ENCODE measurements at places on chromosomes 4 and X.
A peak's percentile ranks its signal among the peaks of the same experiment; 100 is the strongest.

GRCh38 chrX:24332878-24333277 is 19.0 kb upstream of the SUPT20HL2 start:
- no peak for DNase-seq

DNA sequence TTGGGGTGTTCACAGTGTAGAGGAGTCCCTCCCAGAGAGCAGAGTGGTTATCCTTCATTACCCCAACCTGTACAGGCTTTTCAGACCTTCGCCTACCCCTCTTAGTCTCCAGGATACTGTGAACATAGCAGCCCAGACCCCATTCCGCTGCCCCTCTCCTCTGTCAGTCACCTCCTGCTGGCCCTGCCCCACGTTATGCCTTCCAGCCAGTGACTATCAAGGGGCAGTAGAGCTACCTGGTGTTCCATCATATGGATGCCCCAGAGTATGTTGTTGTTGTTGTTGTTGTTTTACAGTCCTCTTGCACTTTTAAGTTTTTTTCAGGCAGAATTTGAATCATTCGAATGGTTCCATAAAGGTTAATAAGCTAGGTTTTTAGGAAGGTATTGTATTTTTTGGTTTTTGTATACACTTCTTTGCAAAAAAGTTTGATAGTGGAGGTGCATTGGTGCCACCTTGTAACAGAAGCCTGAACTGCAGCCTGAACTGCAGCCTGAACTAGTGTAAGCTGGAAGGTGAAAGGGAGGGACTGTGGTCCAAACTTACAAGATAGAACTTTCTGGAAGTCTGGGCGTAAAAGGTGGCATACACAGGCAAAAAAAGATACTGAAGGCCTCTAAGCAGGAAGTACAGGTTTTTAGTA is 101.4 kb upstream of the RAB40AL start:
- no peak for DNase-seq

GRCh38 chr4:81745050-81745449 is 273.3 kb upstream of the RASGEF1B start:
- DNase-seq = no peak

GRCh38 chr4:182842104-182842600 is 75.0 kb downstream of the DCTD start:
- no peak for DNase-seq

DNA sequence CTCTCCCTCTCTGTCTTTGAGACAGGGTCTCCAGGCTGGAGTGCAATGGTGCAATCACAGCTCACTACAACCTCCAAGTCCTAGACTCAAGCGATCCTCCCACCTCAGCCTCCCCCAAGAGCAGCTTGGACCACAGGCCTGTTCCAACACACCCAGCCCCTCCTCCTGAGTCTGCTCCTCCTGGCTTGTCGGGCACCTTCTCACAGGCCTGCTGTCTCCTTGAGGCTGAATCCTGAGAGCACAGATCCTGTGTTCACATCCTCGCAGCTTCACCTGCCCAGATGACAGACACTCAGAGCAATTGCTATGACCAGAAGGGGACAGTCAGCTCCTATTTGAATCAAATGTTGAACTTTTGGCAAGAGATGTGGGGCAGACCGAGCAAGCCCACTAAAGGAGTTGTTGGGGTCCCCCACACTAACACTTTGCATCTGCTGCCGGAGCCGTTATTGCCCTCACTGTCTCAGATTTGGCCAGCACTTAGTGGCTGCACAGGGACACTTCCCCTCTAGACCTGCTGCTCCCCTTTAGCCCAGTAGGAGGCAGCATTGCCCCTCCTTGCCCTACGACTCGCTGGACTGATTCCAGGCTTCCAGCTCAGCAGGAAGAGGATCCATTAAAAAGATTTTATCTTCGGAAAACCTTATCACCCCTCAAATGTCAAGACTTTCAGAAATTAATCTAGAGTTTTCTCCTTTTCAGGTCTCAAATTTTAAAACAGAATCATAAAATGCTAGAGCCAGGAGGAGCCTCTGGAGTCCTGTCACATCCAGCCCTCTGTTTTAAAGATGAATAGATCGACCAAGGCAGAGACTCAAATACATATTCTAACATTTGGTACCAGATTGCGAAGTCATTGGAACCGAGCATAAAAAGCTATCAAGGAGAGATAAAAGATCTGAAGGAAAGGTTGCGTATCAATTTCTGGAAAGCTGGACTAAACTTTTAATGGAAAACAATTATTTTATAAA is 113.7 kb downstream of the USP46 start:
- peak; percentile 58 for DNase-seq

DNA sequence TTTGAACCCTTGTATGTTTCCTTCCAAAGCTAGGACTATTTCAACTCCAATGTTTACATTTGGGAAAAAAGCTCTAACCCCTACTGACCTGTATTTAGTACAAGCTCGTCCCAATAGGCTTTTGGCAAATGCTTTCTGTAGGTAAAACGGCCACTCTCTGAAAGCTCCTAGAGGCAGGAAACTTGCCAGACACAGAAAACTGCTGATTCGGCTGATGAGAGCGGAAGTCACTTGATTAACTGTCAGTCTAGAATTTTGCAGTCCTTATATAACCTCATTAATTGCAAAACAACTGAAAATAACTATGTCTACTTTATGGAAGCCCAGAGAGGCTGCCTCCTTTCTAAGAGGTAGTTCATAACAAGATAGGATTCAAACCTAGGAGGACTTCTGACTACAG is 108.1 kb downstream of the TSPAN7 start:
- DNase-seq = no peak

DNA sequence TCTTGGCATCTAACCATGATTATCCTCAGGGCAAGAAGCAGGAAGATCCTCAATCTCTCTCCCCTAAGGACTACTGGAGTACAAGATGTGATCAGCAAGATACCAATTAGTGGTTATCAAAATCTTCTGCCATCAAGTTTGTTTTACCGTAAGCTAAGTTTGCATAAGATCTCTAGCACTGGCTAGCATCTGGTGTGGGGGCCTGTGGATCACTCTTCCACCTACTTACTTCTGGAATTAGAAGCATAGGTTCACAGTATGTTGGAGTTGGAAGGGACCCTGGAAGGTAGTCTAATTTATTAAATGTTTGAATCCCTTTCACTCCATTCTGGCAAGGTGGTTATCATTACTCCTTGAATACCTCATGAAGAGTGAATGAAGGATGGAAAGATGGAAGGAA is 93.3 kb upstream of the BANK1 start:
- no peak for DNase-seq

DNA sequence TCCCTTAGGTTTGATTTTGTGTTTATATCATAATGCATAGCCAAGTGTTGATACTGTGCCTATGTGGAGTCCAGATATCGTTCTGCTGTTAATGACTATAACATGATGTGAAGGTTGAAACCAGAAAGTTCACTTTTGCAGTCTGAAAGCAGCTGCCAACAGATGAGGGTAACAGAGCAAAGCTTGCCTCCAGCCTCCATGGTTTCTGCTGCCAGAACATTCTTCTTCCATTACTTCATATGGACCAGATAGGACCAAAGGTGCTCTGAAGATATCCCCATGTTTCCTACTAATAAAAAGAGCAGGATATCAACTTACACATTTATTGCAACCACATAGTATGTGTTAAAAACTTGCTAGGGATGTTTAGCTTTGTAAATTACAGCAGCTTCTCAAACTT is 394.1 kb downstream of the SPRY1 start:
- no peak for DNase-seq

DNA sequence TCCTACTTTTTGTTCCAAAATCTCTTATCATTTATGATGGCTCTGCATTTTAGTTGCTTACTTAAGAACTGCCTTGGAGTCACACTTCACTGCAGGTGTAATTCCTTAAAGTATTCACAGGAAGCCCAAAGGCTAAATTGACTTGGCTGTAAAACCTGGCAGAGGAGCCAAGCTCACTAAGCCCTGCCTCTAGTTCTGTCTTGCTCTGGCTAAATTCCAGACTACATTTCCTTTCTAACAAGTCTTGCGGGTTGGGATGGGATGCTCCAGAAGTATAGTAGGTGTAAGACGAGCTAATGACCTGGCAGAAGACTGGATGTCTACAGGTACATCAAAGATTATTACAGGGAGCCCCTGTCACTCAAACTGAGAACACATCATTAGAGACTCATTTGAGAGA is 924.0 kb upstream of the INTU start:
- DNase-seq = no peak

DNA sequence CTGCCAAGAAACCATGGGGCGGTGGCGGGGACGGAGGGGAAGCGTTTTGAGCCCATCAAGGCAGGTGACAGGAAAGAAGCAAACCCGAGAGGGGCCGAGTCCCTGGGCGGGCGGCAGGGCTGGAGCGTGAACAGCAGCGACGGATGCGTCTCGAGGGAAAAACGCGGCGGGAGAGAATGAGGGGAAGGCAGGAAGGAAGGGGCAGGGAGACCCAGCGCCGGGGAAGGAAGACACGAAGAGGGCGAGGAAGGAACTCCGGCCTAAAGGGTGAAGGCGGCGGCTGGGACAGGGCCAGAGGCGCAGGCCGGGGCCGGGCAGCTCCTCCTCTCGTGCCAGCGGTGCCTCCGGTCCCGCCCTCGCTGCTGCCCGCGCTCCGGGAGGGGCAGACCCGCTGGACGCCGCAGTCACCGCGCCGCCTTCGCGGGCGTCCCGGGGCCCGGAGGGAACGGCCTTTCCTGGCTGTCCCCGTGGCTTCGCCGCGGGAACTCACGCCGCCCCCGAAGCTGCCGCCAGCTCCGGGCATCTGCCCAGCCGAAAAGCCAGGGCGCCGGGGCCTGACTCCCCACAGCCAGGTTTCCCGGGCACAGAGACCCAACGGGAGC is 751 bp upstream of the RGS12 start:
- DNase-seq = peak; percentile 91

DNA sequence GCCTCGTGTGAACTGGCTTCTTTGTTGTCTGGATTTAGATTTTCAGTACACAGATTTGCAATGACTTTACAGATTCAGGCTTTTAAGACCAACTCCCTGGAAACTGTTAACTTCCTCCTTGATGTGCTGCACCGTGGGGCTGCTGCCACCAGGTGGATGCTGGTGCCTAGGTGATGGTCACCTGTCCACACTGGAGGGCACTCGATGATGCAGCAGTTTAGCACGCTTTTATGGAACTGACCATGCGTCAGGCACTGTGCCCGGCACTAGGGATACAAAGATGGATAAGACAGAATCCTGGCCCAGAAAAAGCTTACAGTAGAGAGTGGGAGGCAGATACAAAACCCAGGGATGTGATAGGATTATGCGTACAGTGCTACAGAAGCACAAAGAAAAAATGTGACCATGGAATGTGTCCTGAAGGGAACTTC is 180.7 kb downstream of the CEP135 start:
- no peak for DNase-seq

DNA sequence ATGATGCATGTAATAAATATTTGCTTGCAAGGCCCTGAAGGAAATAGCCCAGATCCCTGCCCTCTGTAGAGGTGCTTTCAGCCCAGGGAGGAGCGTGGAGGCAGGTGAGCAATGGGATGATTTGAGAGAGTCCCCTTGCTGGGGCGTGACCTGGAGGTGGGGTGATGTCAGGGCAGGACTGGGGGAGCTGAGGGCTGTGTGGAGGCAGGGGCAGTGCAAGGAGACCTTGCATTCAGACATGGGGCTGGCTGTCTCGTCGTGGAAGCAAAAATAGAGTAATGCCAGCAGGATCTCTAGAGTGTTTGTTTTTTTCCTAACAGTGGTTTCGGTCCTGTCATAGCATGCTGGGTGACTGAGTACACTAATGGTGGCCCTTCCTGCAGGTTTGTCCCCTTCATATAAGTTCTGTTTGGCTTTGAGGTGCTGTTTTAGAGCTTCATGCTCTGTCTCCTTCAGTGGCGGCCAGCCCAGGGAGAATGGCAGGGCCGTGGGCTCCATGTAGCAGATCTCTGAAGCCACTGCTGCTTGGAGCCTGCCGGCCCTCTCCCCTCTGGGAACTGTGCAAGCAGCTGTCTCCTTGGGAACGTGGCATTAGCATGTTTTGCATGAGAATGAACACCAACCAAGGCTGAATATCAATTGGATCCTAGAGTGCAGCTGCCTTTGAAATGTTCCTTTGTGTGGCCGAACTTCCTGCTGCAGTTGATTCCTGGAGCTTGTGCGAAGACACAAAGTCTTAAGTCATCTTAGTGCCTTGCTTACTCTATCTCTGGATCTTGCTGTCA is 39.3 kb upstream of the CLDN34 start:
- DNase-seq = no peak

DNA sequence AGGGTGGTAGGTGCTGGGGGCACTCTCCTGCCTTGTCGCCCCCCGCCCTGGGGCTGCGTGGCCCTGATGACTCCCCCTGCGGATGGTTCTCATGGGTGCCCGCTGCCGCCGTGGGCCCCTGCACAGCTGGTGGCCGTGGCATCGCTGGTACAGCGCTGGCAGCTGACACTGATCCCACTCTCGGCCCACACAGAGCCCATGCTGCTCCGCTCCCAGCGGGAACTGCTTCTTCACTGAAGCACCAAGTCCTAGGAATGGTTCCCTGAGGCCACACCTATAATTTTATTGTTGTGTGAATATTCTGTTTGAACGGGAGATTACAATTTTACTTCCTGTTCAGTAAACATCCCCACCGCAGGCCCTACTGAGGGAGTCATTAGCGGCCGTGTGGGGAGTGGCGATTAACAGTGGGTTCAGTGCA is 138.6 kb upstream of the NKX1-1 start:
- DNase-seq = no peak

All from posterior cingulate gyrus (tissue), 11 donors.